ENCODE measurements at places on chromosomes 12 and 14.

- DNase-seq, result peak; percentile 82
Observed at GRCh38 chr14:100078997-100079725, 13.9 kb downstream of the EVL start.

DNA sequence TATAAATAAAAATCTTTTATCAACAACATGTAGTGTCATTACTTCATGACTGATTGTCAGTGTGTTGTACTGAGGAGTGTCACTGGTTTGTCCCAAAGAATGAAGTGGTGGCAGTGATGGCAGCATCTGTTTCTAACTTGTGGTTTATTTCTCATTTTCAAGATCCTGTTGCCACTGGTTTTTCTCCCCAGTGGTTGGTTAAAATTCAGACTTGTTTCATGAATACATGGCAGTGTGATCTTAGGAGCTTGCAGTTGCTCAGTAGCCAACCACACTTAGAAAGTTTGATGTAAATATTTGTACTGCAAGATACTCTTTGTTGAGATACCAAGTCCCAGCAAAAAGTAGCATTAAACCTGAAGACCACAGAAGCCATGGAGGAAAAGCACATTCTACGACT is 69.8 kb downstream of the PLEKHA5 start:
- no peak for DNase-seq

DNA sequence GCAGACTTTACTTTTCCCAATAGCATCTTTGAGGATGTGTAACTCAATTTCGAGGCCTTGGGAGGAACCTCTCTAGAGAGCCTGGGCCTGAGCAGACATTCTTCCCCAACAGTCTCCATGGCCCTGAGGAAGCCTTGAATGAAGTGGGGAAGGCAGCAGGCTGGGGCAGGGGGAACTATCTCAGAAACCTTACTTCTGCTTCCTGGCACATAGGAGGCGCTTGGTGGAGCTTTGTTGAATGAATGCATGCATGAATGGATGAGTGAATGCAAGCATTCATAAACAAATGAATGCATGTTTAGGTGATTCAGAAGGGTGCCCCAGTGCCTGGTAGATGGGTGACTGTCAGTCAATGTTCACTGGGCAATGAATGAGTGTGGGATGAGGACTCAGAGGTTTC is 58.3 kb downstream of the GALNT16 start:
- DNase-seq, result no peak

DNA sequence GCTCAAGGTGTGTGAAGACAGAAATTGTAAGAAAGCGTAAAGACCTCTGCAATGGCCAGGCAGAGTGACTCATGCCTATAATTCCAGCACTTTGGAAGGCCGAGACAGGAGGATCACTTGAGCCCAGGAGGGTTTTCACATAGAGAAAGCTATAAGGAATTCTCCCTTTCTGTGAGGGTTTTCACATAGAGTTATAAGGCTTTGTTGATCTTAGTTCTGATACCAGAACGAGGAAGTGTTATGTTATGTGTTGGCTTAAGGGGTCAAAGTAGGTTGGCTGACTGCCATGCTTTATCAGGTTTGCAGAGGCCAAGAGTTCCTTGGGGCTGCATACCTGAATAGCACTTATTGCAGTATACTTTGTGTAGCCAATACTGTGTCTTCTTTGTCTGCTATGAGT is 139.1 kb downstream of the ERC1 start:
- DNase-seq, result no peak

- no peak for DNase-seq
Observed at GRCh38 chr14:75165586-75166391, 10.6 kb downstream of the TMED10 start.

DNA sequence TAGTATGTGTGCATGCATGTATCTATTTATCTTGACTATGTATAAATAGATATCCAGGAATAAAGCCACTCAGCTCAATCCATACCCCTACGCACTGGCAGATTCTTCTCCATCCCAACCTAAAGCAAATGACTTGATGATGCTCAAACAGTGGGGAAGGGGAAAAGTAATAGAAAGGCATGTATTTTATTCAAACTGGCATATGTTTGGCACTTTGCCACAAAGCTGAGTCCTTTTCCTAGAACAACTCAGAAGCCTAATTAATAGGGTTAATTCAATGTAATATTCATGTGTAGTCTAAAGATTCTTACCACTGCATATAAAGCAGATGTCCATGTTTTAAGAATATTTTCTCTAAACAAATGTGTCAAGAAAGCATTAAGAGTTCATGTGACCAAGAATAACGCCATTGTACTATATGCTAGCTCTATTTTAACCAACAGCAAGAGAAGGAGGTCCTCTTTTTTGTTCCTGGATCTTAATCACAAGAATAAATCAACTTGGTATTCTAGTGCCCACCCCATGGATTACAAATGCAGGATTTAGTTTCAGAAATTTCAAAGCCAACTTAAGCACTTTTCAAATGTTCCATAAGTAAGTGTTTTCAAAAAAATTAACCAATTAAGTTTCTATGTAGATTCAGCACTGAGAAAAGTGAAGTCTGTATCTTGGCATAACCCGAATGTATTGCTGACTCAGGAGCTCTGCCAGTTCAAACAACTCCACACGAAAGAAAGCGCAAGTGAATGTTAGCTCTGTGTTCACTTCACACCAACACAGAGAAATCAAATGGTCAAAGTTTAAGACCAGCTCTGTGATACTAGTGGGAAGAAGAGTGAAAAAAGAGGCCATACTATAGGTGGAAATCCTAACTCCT is 233.6 kb downstream of the MED13L start:
- no peak for DNase-seq

- no peak for DNase-seq
Observed at GRCh38 chr14:29743531-29743930, 184.1 kb downstream of the PRKD1 start.

DNA sequence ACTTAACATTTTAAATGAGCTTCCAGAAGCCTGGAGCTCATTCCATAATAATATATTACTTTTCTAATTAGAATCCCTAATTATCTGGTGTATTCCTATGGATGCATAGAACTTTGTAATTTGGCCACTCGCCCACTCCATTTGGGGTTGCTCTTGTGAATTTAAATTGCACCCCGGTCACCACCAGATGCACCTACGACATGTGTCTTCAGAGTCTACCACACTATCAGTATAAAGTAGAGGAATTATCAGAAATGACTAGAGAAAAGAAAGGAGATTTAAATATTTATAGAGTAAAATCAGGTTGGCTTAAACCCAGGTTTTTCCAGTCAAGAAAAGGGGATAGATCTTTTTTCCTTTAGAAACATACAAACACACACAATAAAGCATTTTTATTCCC is 145.8 kb upstream of the DCN start:
- DNase-seq, result no peak

DNA sequence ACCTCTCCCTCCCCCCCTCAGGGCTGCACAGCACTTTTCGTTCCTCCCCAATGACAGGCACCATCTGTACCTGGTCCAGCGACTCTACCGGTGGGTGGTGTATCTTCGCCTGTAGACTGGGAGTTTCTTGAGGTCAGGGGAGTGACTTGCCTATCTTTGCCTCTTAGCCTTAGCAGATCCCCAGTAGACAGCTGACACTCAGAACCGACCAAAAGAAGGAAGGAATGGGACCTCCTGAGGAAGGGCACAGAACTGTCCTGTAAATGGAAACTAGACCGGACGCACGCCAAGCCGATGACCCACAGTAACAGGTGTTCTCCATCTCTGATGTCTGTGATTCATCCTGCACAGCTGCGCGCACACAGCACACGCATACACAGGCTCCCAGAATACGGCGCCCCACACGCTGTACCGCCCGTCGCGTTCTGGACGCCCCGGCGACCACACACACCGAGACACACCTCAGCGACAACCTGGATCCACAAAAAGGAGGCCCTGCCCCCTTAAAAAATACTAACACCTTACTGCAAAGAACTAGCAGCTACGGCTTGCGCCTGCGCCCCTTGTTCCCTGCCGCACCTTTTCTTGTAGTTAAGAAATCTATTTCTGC is 673 bp upstream of the TTC9 start:
- peak; percentile 44 for DNase-seq

DNA sequence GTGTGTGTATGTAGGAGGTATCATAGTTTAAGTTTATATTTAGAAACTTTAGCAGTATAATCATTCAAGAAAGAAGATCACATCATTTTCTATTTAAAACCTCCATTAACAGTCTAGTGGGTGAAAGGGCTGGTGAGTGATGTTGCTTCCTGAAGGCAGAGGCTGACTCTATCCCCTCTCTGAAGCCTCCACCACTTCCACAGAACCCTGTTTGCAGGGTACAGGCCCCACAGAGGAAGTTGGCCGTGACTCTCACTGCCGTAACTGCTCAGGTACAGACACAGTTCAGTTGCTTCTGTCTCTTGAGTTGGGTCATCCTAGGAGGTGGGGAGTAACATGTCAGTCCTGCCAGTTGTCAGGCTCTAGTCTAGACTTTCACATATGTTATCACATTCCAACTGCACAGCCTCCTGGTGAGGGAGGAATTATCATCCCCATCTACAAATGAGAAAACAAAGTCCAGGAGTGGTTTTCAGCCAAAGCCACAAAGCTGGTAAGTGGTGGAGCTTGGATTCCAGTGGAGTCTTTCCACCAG is 31.5 kb downstream of the CFL2 start:
- DNase-seq, result no peak

DNA sequence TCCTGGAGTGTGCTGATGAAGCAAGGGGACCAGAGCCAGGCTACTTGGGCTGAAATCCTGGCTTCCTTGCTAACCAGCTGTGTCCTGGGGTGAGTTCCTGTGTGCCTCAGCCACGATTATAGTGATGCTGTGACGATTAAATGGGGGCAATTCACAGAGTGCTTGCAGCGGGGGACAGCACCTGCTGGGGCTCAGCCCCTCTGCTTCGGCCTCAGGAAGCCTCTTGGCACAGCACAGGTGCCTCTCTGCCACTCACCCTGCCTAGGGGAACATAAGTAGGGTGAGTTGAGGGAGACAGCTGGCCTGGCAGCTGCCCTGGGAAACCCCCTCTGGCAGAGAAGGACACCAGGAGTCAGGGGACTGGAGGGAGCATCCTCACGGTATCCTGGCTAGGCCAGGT is 9.4 kb downstream of the KRT80 start:
- DNase-seq, result no peak

DNA sequence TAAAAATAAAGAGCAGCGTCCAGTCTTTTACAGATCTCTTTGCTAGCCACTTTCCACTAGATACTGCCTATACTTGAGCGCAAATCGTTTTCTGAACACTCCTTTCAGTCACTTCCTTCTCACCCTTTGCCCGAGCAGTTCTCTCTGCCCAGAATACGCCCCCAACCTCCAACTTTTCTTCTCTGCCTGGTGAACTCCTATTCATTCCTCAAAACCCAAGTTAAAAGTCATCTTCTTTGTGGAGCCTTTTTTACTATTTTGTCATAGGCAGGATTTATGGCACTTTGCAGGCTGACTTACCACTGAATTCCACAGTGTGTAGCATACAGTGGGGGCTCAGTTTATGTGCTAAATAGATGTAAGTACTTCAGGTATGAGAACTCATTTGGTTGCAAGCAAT is 4.0 kb downstream of the CCDC63 start:
- no peak for DNase-seq

DNA sequence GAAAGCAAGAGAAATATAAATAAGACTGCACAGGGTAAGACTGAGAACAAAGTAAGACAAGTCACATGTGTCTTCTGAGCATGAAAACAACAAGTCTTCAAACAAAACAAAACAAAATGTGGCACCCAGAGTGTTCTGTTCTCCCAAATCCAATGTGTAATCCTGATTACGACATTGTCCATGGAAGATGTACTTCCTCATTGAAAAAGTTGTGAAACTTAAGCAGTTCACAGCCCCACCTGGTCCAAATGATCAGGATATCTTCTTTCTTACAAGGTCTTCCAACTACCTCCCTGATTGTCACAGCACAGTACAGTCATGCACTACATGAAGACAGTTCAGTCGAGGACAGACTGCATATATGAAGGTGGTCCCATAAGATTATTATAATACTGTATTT is 23.3 kb upstream of the NEK9 start:
- no peak for DNase-seq

GRCh38 chr12:105855361-105856047 is 283.2 kb downstream of the NUAK1 start:
- DNase-seq, result no peak
